ENCODE measurements at places on chromosomes 11 and 22. TPM values are rescaled to one million over a fixed set of nuclear protein-coding genes. Genes with fewer than 3 reads are reported as not detected.

DNA sequence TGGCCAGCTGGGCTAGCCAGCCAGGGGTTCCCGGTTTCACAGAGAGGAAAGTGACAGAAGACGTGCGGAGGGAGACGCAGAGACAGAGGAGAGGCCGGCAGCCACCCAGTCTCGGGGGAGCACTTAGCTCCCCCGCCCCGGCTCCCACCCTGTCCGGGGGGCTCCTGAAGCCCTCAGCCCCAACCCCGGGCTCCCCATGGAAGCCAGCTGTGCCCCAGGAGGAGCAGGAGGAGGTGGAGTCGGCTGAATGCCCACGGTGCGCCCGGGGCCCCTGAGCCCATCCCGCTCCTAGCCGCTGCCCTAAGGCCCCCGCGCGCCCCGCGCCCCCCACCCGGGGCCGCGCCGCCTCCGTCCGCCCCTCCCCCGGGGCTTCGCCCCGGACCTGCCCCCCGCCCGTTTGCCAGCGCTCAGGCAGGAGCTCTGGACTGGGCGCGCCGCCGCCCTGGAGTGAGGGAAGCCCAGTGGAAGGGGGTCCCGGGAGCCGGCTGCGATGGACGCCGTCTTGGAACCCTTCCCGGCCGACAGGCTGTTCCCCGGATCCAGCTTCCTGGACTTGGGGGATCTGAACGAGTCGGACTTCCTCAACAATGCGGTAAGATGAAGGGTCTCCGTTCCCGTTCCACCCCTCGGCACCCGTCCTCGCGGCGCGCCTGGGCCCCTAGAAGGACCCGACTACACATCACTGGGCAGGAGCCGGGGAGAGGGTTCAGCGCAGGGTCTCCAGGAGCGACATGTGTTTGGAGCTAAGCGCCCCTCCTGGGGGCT lies at the start of gene CREB3L1:
TSS of gene CREB3L1 (plus strand) at position 41 of the 765 bp plus-strand sequence. CDS start at position 491, 450 bp downstream.
- peak; percentile 64 for DNase-seq

DNA sequence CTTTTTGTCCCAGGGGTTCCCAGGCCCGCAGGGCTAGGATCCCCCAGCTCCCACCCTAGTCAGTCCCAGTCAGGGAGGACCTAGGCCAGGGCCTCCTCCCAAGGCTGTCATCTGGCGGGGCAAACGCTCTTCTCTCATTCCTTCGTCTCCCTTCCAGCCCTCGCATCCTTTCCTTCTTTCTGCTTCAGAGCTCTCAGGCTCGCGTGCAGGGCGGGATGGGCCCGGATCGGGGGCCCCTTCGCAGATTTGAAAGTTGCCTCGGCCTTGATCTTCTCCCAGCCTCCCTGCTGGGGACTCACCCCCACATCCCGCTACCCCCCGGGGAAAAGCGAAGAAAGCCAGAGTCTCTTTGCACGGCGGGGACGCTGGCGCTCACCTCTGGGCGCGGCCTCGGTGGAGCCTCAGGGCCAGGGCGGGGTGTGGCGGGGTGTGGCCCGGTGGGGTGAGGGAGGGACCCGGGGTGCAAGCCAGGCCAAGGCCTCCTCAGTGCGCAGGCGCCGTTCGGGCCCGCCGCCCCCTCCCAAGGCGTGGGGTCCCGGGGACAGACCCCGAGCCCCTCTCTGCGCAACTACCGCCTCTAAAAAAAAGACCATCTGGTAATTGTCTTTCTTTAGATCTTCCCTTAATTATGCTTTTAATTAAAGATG lies 14.8 kb upstream of the PAX6 start:
- DNase-seq, result no peak

PLAAT2 gene
- 0.82 TPM for polyA plus RNA-seq

- no peak for DNase-seq
Observed at GRCh38 chr11:44223238-44223637, 86.7 kb downstream of the ALX4 start.

- no peak for DNase-seq
Observed at GRCh38 chr22:31945971-31946680, 1.8 kb downstream of the YWHAH start.

GRCh38 chr11:78371221-78371891 lies 46.3 kb downstream of the GAB2 start:
- no peak for DNase-seq

GGTLC2 gene
- polyA plus RNA-seq, result not detected

KRTAP5-2 gene
- polyA plus RNA-seq, result not detected

DNA sequence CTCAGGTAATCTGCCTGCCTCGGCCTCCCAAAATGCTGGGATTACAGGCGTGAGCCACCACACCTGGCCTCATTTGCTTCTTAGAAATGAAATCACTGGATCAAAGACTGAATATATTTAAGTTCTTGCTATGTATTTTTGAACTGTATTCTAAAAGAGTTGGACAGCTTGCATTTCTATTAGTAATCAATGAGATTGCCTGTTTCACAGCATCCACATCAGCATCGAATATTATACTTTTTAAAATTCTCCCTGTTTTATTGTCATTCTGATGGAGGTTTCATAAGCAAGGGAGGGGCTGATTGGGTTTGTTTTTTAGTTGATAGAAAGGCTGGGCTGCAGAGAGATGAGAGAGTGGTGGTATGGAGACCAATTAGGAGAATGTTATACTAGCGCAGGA lies 68.7 kb upstream of the CREB3L1 start:
- no peak for DNase-seq

DNA sequence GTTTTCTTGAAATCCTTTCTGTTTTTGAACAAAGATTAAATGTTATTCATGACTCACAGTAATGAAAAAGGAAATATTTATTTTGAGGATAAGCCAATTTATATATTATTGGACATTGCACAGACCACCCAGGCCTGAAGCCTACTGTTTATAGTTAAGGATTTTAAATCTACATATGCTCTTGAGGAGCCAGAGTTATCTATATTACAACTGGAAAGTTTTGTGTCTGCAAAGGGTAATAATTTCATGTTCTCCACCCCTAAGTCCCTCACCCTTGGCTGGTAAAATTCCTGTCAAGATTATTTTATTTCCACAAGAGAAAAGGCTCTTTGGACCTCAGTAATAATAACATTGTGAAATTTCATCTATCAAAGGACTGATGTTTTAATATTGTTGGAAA lies 228.2 kb downstream of the TMEM135 start:
- no peak for DNase-seq

DNA sequence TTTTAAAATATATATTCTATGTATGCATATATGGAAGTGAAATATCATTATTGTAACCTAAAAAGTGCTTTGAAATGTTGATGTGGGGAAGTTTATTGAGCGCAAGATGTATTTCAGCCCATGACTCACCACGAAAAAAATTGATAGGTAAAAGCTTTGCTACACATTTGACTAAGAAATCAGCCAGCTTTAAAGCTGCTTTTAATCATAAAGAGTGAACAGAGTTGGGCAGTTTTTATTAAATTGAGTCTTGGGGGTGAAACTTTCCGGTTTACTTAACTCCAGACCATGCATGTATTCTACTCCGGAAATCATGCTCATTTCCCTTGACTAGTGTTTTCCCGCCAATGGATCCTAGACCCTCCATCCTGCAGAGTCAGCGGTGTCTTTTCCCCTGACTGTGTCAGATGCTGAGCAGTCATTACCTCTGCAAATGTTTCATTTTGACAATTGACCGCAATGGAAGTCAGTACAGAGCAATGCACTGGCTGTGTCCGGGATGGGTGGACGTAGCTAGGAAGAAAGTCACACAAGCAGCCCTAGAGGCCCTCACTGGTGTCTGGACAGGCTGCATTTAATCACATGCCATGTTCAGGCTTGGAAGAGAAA lies 47.2 kb upstream of the MPEG1 start:
- DNase-seq, result no peak

OR56A3 gene
- polyA plus RNA-seq, result not detected

OR10G4 gene
- polyA plus RNA-seq, result not detected

P2RY6 gene
- 4.4 TPM for polyA plus RNA-seq

Measured in aorta (tissue), 5 donors.